ENCODE measurements at places on chromosomes 12 and 14.

- DNase-seq: no peak
Observed at GRCh38 chr12:68477261-68477772, 133.4 kb upstream of the RAP1B start.

GRCh38 chr12:80551897-80552296, 107.9 kb downstream of the PTPRQ start:
- no peak for DNase-seq

DNA sequence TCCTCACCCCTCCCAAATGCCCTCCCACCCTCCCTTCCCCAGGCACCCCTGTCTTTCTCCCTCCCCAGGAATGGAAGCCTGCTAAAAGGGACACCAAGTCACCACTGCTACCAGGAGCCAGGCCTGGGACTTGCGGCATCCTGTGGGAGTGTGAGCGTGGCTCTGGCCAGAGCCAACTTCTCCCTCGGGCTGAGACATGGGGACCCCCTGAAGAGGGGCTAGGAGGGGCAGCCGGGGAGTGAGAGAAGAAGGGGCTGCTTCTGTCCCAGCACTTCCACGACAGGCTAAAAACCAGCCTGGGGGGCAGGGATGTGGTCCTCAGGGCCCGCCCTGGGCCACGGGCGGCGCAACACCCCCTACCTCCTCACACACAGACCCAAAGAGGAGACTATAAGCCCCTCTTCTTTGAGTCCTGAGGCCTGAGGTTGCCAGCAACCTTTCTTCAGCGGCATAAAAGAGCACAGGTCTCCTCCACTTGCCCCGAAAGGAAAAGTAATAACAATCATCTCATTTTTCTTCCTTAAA, 278.9 kb downstream of the DPF3 start:
- no peak for DNase-seq

DNA sequence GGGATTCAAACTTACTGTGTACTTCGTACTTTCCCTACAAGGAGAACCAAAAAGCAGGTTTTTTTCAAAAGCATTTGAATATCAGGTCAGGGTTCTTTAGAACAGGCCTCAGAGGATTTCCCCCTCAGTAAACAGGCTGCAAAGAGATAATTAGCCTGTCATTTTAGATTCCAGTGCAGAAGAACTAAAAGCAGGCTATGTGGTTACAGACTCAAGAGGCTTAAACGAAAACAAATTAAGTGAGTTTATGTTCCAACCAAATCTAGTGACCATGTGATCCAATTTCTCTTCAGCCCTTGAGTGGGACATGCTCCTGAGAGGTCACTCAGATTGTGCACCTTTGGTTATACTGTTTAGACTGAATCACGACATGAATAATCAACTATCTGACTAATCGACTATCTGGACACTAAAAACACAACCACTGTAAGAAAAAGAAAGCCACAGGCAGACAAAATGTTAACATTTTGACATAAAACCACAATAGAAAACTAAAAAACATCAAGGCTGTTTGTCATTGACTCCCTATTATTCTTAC, 4.5 kb downstream of the TMED8 start:
- no peak for DNase-seq

DNA sequence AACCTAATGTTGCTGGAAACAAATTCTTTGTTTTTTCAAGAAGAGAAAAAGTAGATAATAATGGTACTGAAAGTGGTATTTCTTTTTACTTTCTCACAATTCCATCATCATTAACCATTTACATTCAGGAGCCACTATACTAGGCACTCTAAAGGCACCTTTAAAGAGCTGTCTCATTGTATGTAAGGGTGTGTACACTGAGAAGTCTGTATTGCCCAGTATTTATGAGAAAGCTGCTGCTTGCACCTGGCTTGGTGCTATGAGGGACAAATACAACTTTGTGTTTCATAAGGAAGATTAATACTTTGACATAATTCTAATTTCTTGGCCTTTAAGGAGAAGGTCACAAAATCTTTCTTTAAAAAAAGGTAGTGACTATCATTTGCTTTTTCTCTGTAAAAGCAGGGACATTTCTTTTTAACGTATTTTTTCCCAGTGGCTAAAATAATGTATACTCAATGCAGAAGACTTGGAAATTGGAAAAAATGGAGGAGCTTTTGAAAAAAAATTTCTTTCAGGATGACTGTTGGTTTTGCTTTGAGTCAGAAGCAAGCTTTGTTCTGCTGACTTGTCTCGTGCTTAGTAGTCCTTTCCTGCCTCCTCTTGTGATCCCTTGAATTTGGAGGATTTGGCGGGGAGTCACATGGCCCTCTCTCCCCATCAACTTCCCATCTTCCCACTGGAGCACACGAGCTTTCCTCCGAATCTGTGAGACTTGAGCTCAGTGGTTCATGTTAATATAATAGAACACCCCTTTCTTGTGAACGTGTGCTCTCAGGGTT, 50.1 kb downstream of the RASSF3 start:
- no peak for DNase-seq

- no peak for DNase-seq
Observed at GRCh38 chr14:95404583-95404982, 84.9 kb upstream of the CLMN start.

DNA sequence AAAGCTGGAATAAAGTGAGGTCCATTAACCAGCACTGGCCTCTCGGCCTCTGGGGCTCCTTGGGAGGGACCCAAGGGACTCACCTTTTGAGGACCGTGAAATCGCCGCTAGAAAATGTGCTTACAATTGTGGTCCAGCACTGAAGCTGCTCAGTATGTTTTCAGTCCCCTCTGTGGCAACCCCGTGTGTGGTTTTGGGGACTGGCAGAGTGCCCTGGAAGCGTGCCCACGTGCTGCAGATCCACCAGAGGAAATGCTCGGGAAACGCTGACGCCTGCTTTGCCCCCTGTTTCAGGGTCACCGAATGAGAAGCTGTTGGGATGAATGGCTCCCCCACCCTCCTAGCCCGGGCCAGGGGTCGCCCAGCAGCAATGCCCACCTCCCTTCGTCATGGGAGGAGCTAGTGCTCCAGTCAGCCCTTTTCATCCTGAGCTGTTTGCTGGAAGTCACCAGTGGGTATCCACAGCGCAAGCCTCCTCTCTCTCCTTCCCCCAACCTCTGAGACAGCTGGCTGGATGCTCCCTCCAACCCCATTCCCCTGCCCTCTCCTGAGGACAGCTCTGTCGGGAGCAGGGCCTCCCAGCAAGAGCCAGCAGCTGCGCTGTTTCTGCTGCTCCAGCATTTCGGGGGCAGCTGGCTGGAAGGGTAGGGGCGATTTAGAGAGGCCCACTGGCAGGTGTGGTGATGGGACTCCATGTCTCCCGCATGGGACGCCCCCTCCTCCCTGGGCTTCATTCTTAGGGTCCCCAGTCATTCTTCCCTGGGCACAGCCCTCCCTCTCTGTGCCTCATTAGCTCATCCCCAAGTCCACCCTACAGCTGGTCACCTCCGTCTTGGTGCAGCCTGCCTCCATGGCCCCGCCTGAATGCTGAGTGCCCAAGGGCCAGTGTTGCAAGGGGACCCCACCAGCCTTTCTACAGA, 33.2 kb upstream of the PPP1R13B start:
- peak; percentile 12 for DNase-seq

DNA sequence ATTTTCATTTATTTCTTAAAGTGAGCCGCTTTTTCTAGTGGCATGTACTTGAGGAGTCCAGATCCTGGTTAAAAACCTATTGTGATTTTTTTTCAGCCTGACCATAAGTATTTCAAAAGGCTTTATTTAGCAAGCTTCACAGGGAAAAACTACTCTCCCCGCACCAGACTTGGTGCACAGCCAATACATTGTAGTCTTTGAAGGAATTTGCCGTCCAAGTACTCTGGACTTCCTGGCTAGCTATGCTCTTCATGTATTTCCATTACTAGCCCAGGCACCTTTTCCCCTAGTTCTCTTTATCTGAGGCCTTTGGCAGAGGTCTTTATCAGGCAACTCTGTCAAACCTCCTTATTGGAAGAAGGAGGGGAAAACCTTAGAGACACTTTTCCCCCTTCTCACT, 234.7 kb downstream of the CCDC91 start:
- no peak for DNase-seq

DNA sequence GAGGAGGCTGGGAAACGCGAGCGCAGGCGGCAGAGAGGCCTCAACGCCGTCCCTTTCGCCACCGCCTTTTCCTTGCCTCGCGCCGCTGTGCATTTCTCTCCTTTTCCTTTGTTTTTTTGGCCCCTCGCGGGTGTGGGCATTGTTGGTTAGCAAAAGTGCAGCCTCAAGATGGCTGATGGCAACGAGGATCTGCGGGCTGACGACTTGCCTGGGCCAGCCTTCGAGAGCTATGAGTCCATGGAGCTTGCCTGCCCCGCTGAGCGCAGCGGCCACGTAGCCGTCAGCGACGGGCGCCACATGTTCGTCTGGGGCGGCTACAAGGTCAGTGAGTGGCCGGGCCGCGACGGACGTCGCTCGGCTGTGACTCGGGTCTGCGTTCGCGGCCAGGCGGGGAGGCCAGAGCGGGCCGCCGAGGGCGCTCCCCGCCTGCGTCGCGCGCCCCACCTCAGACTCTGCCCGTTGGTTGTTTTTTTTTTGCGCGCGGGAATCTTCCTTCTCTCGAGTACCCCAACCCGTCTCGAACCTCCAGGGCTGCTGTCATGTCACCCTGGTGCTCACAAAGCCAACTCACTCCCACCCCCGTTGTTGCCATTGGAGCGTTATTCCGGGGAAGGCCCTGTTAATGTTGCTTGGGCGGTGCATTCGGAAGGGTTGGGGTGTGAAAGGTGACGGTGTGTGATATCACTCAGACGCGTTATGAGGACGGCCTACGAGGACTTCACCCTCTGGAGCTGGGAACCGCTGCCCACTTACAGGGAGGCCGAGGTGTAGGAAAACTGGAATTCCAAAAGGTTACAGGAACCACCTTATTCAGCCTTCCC, 558 bp downstream of the KLHDC2 start:
- DNase-seq: peak; percentile 61

- peak; percentile 47 for DNase-seq
Observed at GRCh38 chr12:107125833-107126232, 32.5 kb upstream of the CRY1 start.
